NCI-H187 (cell line): ENCODE measurements at places on chromosomes 11 and 22.

DNA sequence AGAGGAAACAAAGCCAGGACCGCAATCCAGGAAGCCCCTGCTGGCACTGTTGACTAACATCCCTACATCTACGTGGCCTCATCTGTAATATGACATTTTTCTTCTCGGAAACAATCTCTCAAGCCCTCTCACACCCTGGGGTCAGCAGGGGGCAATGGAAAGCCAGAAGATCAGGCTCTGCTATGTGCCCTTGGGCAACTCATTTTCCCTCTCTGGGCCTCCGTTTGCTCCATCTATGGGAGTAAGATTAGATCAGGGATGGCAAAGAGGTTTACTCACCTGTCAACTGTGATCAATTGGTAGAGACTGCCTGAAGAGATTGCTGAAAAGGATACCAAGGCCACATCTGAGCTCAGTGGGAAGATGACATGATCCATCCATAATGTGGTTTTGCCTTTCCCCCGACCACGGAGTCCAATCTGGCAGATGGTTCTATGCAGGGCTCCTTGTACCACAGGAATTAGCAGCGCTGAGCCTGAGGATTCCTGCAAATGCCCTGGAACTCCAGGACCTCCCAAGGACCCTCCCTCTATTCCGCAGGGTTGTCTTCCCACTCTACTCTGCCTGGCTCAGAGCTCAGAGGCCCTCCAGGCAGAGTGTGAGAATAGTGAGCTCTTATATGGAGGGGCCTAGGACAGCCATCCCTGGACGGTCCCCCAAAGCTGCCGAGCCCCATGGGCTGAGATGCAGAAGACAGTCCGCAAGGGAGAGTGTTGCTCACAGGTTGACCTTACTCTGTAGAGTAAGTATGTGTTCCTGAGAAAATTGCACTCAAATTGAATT lies 66.1 kb downstream of the CHST1 start:
- DNase-seq = no peak

DNA sequence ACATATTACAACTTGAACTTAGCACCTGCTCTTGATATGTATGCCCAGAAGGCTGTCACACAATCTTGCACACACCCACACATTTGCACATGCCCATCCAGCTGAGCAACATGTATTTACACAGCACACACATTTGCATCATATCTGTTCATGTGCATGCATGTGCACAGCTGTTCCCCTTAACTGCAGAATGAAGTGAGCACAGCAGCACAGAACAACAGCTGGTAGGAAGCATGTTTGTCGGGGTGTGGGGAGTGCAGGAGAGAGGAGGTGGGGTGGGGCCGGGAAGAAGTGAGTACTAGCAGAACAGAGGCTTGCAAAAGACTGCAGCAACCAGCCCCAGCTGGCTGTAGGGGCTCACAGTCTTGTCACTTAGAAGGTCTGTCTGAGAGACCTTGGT lies 296.5 kb downstream of the KIRREL3 start:
- DNase-seq = no peak

- no peak for DNase-seq
Observed at GRCh38 chr11:65853246-65853979, 4.6 kb downstream of the CFL1 start.

DNA sequence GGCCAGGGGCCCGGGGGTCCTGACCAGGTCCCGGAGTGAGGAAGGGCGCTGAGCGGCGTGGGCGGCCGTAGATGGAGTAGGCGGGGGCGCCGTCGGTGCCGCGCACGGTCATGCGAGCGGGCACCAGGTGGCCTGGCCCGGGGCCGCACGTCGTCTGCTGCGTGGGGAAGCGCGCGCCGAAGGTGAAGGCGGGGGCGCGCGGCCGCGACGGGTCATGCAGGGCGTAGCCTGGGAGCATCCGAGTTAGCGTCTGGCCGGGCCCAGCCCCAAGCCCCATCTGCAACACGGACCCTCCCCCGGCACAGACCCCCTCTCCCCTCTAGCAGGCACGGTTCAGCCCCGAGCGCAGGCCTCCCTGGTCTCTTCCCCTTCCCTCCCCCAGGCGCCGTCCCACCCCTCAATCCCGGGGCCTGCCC lies 1.7 kb upstream of the TYMP start:
- no peak for DNase-seq

DNA sequence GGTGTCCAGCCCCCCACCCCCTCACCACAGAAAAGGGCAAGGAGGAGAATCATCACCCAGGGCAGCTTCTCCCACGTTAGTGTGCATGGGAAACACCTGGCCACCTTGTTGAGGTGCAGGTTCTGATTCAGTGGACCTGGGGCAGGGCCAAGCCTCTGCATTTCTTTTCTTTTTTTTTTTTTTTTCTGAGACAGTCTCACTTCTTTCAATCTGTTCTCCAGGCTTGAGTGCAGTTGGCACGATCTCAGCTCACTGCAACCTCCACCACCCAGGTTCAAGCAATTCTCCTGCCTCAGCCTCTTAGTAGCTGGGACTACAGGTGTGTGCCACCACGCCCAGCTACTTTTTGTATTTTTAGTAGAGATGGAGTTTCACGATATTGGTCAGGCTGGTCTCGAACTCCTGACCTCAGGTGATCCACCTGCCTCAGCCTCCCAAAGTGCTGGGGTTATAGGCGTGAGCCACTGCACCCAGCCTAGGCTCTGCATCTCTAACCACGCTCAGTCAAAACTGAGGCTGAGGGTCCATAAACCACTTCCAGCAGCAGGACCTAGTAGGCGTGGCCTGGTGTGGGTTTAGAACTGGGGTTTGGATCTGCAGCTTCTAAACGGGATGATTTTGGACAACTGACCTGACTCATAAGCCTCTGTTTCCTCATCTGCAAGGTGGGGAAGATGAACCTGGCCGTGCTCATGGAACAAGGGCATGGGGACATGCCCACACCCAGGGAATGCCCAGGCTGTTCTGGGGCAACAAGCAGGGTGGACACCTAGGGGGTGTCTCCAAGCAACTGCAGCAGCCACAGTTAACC lies 734 bp downstream of the ZP1 start:
- DNase-seq = no peak

- DNase-seq = no peak
Observed at GRCh38 chr11:1719781-1720180, 22.8 kb downstream of the KRTAP5-6 start.

- DNase-seq = no peak
Observed at GRCh38 chr22:49372530-49373288, 455.0 kb downstream of the BRD1 start.

- no peak for DNase-seq
Observed at GRCh38 chr11:70783356-70783755, 385.0 kb downstream of the CTTN start.
